DMS 273 treated with DMSO at 0.1 percent for 48 hours (cell line): ENCODE measurements at places on chromosomes 5 and 9.
A peak's percentile ranks its signal among the peaks of the same experiment; 100 is the strongest.

DNA sequence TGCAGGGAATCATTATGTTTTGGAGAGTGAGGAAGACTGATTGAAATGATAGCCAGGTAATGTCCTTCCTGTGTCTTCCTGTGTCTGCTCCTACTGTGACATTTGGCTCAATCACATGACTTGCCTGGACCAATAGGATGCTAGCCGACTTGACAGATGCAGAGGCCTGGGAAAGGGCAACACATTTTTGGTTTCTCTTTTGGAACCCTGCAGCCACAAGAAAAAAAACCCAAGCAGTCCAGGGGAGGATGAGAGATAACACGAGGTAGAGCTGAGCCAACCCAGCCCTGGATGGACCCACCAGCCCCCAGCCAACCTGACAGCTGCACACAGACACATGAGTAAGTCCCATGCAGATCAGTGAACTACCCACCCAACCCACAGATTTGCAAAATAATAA is 256.1 kb upstream of the SMARCA2 start:
- no peak for DNase-seq

GRCh38 chr9:27787891-27788290 is 214.6 kb upstream of the C9orf72 start:
- DNase-seq, result no peak

DNA sequence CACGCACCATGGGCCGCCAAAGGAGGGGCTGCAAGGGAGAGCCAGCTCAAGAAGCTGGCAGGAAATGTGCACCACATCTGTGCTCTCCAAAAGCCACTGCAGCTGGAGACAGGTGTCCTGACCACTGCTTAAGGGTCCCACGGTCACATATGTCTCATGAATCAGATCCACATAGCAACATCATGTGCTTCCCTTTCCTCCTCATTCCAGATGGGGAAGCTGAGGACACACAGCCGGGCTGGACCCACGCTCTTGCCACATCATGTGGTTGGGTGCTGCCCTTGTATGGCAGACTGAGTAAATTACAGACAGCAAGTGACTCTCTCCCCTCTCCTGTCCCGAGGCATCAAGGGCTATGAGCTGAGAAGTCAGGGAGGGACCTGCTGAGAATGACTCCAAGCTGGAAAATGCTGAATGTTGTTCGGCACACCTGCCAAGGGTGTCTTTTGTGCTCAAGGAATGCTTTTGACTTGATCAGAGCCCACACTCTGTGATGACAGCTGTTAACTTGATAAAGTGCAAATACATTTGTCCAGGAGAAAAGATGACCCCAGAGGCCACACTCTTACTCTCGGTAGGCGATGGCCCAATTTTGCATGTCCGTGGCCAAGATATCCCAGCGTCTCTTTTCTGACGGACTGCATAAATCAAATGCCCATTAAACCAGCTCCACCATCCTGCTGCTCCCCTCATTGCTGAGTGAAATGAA is 58.2 kb downstream of the NSUN2 start:
- no peak for DNase-seq

DNA sequence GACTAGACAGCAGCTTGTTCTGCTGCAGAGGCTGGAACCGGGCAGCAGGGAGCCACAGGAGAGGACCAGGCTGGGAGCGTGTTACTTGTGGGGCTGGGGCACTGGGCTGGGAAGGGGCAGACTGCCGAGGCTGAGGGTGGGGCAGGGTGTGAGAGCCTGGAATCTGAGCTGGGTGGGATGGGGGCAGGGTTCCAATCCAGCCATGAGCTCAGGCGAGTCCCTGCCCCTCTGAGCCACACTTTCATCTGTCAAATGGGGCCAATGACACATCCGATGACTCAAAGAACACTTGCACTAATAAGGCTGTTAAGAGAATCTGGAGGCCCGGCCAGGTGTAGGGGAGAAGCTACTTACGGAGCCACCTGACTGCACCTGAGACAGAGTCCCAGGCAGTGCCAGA is 18.7 kb upstream of the WDR38 start:
- DNase-seq, result no peak

DNA sequence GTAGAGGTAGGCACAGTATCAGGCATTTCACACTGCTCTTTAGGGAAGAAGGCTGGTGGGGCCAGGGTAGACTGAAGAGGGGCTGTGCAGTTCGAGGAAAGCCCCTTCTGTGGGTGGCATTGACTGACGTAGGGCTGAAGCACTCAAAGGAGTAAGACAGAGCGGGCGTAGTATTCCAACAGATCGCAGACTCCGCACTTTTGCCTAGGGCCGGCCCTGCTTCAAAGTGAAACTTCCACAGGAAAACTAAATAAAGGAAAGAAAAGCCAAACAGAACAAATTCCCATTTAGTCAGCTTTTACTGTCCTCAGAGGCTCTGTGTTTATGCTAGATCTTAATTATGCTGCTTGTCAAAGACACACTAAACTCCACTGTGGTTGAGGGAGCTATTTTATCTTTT is 493.0 kb upstream of the WWC1 start:
- DNase-seq, result no peak

DNA sequence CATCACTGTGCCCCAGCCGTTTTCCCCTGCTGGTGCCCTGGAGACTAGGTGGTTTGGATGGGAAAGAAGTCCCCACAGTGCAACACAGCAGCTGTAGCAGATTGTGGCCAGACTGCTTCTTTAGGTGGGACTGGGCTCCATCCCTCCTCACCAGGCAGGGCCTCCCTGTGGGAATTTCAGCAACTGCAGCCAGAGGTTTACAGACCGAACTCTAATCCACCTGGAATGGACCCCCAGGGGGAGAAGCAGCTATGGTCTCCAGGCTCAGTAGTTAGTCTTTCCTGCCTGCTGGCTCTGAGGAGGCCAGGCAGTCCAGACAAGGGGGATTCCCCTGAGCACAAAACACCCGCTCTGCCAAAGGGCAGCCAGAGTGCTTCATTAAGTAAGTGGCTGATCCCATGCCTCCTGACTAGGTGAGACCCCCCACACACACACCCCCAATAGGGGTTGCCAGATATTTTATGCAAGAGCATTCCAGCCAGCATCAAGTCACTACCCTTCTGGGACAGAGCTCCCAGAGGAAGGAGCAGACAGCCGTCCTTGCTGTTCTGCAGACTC is 188.9 kb downstream of the SGCD start:
- DNase-seq, result no peak

DNA sequence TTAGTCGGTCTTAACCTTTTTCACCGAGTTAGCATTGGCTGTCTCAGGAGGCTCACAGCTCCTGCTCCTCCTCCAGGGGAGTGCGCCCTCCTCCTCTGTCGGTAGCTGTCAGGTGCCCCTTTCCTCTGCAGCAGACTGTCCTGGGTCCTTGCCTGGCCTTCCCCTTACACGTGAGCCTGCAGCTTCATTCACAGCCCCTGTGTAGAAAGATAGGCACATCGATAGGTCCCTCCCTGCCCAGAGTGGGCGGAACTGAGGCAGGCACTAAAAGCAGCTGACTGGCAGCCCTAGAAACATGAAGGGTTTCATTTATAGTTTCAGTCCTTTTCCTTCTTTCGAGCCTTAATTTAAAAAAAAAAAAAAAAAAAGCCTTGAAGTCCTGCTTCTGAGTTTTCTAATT is 17.2 kb downstream of the TENT4A start:
- DNase-seq, result no peak

DNA sequence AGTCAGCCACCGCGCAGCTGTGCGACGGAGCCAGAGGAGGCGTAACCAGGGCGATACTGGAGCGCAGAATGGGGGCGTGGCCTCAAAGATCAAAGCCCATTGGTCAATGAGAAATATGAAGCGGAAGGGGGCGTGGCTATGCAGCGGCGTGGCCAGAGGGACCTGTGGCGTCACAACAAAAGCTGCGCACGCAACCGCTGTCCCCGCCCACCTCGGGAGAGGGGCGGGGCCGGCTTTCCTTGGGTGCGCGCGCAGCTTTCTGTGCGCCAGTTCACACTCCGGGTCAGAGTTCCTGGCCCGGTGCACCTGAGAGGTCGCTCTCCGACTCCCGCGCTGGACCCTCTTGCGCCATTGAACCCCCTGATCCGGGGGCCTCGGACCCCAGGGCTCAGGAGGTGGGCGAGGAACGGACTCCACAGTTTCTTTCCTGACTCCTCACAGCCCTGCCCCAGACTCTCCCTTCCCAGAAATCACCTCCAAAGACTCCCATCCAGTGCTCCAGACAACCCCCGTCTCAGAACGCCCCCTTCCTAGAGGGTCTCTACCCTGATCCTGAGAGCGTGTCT is at the start of gene SWI5:
Gene SWI5 (plus strand): TSS at position 269 of the 566 bp plus-strand sequence.
- peak; percentile 95 for DNase-seq

- no peak for DNase-seq
Observed at GRCh38 chr9:124584631-124585030, 77.4 kb upstream of the NR5A1 start.

DNA sequence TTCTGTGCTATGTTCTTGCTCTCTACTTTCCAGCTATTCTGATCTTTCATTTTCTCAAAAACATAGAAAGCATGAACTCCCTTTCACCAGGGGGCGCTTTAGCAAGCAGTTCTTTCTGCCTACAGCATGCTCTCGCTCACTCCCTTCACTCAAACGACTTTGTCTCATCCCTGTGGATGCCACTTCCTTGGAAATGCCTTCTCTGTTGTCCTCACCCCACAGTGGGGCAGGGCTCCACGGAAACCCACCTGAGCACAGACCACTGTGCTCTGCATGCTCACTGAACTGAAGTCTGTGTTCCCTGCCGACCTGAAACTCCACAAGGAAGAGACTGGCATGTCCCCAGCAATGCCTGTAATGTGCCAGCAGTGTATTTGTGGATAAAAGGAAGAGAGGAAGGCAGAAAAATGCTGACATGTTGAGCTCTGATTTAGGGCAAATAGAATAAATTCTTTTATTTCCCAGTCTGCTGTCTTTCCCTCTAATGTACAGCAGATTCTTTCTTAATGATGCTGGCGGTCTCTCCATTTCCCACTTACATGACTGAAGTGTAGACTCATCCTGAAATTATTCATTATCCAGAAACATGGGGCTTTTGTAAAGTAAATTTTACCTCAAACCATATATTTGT is 4.9 kb upstream of the ROR2 start:
- peak; percentile 39 for DNase-seq

DNA sequence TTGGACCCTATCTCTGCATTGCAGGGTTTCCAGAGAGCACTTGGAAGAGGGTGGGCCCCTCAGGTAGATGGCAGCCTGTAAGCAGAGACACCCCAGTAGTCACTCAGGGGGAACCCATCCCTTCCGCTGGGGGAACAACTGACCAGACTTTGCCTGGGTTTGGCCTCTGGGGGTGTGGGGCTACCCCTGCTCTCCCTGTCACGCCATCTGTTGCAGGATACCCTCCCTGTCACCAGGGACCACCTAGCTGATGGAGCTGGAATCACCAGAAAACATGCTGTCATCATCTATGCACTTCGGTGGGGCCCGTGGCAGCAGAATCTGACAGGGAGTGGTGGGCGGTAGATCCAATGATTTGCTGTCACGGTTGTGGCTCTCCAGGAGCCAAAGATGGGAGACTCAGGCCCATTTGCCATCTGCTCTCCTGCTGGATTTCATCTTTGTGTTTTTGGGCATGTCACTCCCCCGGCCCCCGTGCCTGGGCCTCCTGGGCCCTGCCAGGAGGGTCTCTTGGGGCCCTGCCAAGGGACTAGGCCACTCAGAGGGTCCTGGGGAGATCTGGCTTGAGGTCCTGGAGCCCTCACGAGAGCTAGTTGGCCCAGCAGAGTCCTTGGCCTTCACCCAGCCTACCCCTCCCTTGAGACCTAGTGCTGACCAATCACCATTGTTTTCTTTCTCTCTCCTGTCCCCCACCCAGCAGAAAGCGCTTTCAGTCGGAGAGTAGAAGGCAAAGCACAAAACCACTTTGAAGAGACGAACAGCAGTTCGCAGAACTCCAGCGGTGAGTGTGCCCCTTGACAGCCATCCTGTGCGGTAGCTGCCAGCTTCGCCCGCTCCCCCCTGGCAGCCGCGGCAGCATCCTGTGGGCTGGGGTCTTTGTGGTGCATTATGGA is 45.9 kb downstream of the AMBP start:
- no peak for DNase-seq

DNA sequence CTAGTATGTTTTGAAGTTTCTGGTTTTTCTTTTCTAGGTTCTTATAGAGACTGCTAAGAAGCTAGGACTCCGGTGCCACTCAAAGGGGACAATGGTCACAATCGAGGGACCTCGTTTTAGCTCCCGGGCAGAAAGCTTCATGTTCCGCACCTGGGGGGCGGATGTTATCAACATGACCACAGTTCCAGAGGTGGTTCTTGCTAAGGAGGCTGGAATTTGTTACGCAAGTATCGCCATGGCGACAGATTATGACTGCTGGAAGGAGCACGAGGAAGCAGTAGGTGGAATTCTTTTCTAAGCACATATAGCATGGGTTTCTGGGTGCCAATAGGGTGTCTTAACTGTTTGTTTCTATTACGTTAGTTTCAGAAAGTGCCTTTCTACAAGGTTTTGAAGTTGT is 52.2 kb downstream of the MTAP start:
- no peak for DNase-seq

DNA sequence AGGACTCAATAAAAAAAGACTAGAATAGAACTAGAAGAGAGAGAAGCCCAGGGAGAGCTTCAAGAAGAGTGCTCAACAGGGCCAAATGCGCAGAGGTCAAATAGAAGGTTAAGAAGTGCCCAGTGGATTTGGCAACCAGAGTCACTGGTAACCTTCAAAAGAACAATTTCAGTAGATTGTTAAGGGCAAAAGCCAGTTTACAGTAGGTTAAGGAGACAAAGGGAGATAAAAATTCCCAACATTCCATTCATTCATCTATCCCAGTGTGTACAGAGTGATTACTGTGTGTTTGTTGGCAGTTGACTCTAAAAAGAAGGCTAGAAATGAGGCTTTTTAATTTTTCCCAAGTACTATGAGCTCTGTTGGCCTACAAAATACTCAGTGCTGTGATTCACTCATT is 69.4 kb downstream of the RIGI start:
- DNase-seq, result no peak

DNA sequence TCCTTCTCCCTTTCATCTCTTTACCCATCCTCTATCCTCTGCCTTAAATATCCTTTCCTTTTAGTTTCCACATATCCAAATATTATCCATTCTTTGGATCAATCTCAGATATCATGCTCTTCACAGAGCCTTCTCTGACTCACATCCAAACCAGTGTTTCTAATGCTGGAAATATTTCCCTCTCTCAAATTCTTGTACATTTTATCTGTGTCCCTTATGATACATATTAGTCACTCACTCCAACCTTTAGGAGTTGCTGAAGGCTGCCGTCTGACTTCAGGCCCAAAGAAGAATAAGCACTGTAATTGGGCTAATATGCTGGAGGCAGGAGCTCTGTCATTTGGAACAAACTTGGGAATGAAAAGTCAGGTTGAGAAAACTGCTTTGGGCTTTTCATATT is 156.4 kb upstream of the RUSC2 start:
- DNase-seq, result no peak

DNA sequence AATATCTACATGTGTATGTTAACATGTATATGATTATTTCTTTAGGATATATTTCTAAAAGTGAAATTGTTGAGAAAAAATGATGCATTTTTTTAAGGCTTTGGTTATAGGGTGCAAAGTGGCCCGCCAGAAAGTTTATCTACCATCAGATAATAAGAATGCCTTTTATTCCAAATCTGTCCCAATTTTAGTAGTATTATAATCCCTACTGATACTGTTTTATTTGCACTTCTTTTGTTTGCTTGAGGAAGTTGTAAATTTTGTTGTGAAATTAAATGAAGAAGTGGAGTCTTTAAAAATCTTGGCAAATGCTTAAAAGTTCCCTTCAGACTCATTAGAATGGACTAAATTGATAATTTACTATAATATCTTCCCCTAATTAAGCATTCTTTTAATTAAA is 73.0 kb downstream of the NIPBL start:
- no peak for DNase-seq

- no peak for DNase-seq
Observed at GRCh38 chr5:125083981-125084380, 337.5 kb upstream of the ZNF608 start.
